ENCODE measurements at places on chromosomes 3 and 15.
A peak's percentile ranks its signal among the peaks of the same experiment; 100 is the strongest.

- no peak for DNase-seq
Observed at GRCh38 chr3:112579232-112579631, 17.4 kb downstream of the SLC35A5 start.

GRCh38 chr3:132555306-132556035, 41.6 kb upstream of the ACKR4 start:
- DNase-seq = no peak

DNA sequence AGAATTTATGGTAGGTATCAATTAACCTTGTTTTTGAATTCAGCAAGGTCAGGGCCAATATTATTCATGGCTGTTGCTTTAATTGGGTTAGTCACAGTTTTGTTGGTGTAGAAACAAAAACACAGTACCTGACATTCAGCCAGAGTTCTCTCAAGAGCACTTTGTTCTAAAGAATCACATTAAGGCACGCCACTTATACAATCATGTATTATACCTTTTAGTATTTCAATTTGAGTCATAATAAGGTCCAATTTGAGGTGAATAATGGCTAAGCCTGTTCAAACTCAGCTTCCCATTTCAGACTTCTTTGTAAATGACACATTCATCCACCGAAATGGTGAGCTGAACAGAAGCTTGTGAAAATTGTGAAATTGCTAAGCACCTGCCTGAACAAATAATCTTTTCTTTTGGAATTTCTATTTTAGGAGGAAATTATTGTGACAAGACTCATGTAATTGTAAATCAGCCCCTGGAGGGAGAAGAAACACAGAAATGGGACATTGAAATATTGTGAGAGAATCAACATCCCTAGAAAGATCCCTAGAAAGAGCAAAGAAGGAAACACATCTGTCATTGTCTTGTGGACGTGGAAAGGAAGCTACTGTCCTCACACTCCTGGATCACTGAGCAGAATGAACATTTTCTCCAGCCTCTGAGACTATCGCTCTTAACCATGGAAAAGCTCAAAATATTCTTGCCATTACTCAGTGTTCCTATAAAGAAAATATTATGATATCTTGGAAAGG, 29.3 kb downstream of the RIOX2 start:
- DNase-seq = no peak

- DNase-seq = no peak
Observed at GRCh38 chr3:42649783-42650182, 3.7 kb upstream of the ZBTB47 start.

GRCh38 chr3:73470860-73471259, 153.9 kb downstream of the PDZRN3 start:
- DNase-seq = no peak

- DNase-seq = peak; percentile 61
Observed at GRCh38 chr15:90665288-90666134, 51.6 kb upstream of the BLM start.

DNA sequence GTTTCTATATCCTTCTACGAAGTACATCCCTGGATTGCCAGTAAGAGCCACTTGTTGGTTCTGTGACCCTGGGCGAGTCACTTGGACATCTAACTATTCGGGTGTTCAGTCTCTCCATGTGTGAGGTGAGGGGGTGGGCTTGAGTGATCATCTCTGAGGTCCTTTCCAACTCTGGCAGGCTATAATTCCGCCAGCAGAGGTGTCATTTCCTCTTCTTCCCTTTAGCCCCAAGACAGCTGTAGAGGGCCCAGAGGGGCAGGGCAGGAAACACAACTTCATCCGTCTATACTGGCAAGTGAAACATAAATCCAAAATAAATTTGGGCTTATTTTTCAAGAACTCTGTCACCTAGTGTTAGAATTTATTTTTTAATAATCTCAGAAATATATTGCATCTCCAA, 38.1 kb downstream of the C2CD4A start:
- no peak for DNase-seq

DNA sequence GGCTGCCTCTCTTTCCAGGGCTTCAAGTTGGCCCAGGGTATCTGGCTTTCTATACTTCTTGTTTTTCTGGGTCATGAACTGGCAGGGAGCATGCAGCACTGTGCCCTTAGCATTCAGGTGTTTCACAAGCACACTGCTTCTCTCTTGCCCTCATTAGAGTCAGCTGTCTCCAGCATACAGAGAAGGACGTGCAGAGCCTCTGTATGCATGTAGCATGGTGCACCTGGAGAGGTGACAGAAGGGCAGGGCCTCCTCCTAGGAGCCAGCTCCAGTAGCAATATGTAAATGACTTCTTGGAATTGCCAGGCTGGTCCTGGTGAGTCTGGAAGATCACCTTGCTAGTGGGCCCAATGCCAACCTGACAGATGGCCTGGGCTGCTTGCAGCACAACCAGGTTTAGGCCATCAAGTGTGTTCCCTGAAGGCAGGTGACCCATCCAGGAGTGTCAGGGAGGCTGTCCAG, 44.8 kb upstream of the ATP2C1 start:
- peak; percentile 9 for DNase-seq

GRCh38 chr3:27671101-27671500, 51.0 kb downstream of the EOMES start:
- no peak for DNase-seq

DNA sequence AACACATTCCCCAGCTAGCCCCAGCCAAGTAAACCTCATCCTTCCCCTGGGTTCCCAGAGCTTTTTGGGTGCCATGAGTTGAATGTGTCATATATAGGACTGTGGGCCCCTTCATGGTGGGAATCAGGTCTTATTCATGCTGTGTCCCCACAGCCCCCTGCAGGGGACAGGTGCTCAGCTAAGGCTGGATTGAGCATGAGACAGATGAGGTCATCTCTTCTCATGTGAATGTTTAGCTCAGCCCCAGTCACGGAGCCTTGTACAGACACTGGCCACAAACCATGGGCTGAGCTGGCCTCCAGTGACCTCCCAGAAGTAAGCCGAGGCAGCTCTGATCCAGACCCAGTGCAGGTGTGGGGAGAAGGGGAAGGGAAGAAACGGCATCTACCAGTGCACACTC, 70.7 kb downstream of the C3orf70 start:
- DNase-seq = peak; percentile 64

GRCh38 chr3:47634996-47635395, 56.3 kb upstream of the CSPG5 start:
- DNase-seq = no peak

GRCh38 chr15:79179108-79179561, 88.6 kb upstream of the RASGRF1 start:
- no peak for DNase-seq

- no peak for DNase-seq
Observed at GRCh38 chr3:10137178-10137577, 4.4 kb upstream of the VHL start.

GRCh38 chr3:72266016-72266370, 481.0 kb upstream of the PROK2 start:
- DNase-seq = no peak

GRCh38 chr3:100766069-100766468, 56.8 kb downstream of the TFG start:
- no peak for DNase-seq

DNA sequence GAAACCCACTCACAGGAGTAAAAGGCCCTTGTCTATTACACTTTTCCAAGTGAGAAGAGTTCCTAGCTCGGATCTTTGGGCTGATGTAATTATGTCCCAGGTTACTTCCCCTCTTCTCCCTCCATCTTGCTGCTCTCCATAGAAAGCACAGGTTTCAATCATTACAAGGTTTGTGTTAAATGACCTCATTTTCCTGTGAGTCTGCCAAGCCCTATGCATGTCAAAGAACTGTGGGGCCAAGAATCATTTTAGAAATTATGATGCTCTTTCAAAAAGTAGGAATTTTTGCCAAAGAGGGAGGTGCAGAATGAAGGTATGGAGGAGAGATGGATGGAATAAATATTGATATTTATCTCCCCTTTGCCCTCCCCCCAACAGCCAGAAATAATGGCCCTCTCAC, 129.3 kb upstream of the TPM1 start:
- no peak for DNase-seq

- no peak for DNase-seq
Observed at GRCh38 chr3:149198611-149199010, 23.0 kb downstream of the CP start.

- DNase-seq = no peak
Observed at GRCh38 chr15:57746786-57747185, 40.3 kb downstream of the POLR2M start.

GRCh38 chr3:47405820-47406761, 25.3 kb downstream of the PTPN23 start:
- no peak for DNase-seq

DNA sequence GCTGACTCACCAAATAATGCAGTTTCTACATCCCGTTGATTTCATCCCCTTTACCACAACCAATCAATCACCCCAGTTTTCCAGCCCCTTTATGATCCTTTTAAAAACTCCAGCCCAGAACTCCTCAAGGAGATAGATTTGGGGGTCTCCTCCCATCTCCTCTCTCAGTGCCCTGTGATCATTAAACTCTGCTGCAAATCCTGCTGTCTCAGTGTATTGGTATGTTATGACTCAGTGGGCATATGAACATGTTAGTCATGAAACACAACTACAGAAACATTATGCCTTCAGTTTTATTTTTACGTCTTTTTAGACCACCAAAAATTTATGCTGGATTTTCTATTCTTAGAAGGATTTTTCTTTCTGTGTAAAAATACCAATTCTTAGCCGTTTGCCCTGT, 213.7 kb downstream of the DIPK2A start:
- no peak for DNase-seq

GRCh38 chr3:192888190-192888589, 29.5 kb downstream of the MB21D2 start:
- DNase-seq = no peak

GRCh38 chr15:69823223-69823907, 274.4 kb downstream of the TLE3 start:
- no peak for DNase-seq

Data from WERI-Rb-1 (cell line).